Parietal lobe (tissue), 2 donors: ENCODE measurements at places on chromosomes 5 and 9. TPM values are rescaled to one million over a fixed set of nuclear protein-coding genes. Genes with fewer than 3 reads are reported as not detected.

The SEMA6A gene
- 71.4 TPM for total RNA-seq

The LVRN gene
- total RNA-seq: 7.5 TPM

The ENHO gene
- total RNA-seq: 27.5 TPM

The TOMM5 gene
- 81.7 TPM for total RNA-seq

The CCNJL gene
- total RNA-seq: 4.4 TPM

The TEX10 gene
- total RNA-seq: 57.6 TPM

The LCN10 gene
- total RNA-seq: not detected

The ANKRD18B gene
- total RNA-seq: not detected

The LURAP1L gene
- 1.3 TPM for total RNA-seq

The RORB gene
- total RNA-seq: 55.7 TPM

The ADAMTS13 gene
- 2.5 TPM for total RNA-seq

The ANKRD18A gene
- total RNA-seq: 8.1 TPM

The ROPN1L gene
- total RNA-seq: 2.2 TPM

The ENTREP1 gene
- 4.1 TPM for total RNA-seq

The FAM221B gene
- not detected for total RNA-seq

The TEX48 gene
- total RNA-seq: not detected

The SOX30 gene
- not detected for total RNA-seq

The CDC23 gene
- 36.3 TPM for total RNA-seq

The LRRC19 gene
- under 0.01 TPM for total RNA-seq

The NSUN2 gene
- total RNA-seq: 83.6 TPM

The CLTA gene
- total RNA-seq: 115 TPM

The EPB41L4B gene
- 3.4 TPM for total RNA-seq

The FBP2 gene
- not detected for total RNA-seq

The ACOT12 gene
- 5.0 TPM for total RNA-seq

The DND1 gene
- 1.3 TPM for total RNA-seq

The IRX2 gene
- not detected for total RNA-seq

The RNF208 gene
- total RNA-seq: 1.9 TPM

The IFNA13 gene
- total RNA-seq: not detected

The PTPRD gene
- total RNA-seq: 658 TPM

The SHROOM1 gene
- total RNA-seq: 0.94 TPM

The APBB3 gene
- 61.7 TPM for total RNA-seq

The MRPS27 gene
- 67.9 TPM for total RNA-seq

The NIPSNAP3A gene
- total RNA-seq: 63.2 TPM

The MAMDC2 gene
- 2.5 TPM for total RNA-seq

The AP3S1 gene
- 135 TPM for total RNA-seq

The ST8SIA4 gene
- 44.1 TPM for total RNA-seq

The GRM6 gene
- 0.63 TPM for total RNA-seq

The GRXCR2 gene
- total RNA-seq: not detected

The CCL19 gene
- not detected for total RNA-seq

The FRMD3 gene
- 38.2 TPM for total RNA-seq

The KLHL3 gene
- total RNA-seq: 24.7 TPM

The PCSK1 gene
- 0.94 TPM for total RNA-seq

The CCDC192 gene
- not detected for total RNA-seq

The CPLANE1 gene
- total RNA-seq: 124 TPM

The GDF9 gene
- 0.94 TPM for total RNA-seq

The PCDHGA11 gene
- total RNA-seq: 40.4 TPM

The CAMK4 gene
- total RNA-seq: 141 TPM

The FCN2 gene
- not detected for total RNA-seq

The LECT2 gene
- total RNA-seq: not detected

The FAM81B gene
- not detected for total RNA-seq

The NKD2 gene
- total RNA-seq: 4.1 TPM

The LCN15 gene
- not detected for total RNA-seq

The GADD45G gene
- total RNA-seq: 13.8 TPM

The GPR151 gene
- total RNA-seq: under 0.01 TPM

The FANCC gene
- 23.8 TPM for total RNA-seq

The IL13 gene
- not detected for total RNA-seq

The TPPP gene
- total RNA-seq: 22.2 TPM
